ENCODE measurements at places on chromosomes 13 and 19.

- no peak for DNase-seq
Observed at GRCh38 chr13:75555836-75556235, 6.2 kb downstream of the UCHL3 start.

- no peak for DNase-seq
Observed at GRCh38 chr13:50122455-50122854, 107.2 kb downstream of the KCNRG start.

DNA sequence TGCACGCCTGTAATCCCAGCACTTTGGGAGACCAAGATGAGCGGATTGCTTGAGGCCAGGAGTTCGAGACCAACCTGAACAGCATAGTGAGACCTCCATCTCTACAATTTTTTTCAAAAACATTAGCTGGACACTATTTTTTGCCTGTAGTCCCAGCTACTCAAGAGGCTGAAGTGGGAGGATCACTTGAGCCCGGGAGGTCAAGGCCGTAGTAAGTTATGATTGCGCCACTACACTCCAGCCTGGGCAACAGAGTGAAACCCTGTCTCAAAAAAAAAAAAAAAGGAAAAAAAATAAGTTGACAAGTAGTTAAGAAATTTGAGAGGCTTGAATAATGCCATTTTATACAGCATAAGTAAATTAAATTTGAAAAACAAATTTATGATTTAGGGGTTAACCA lies 330.6 kb downstream of the MYO16 start:
- no peak for DNase-seq

- no peak for DNase-seq
Observed at GRCh38 chr13:97198753-97199152, 23.4 kb upstream of the MBNL2 start.

- no peak for DNase-seq
Observed at GRCh38 chr13:110921209-110921608, 6.3 kb upstream of the ANKRD10 start.

DNA sequence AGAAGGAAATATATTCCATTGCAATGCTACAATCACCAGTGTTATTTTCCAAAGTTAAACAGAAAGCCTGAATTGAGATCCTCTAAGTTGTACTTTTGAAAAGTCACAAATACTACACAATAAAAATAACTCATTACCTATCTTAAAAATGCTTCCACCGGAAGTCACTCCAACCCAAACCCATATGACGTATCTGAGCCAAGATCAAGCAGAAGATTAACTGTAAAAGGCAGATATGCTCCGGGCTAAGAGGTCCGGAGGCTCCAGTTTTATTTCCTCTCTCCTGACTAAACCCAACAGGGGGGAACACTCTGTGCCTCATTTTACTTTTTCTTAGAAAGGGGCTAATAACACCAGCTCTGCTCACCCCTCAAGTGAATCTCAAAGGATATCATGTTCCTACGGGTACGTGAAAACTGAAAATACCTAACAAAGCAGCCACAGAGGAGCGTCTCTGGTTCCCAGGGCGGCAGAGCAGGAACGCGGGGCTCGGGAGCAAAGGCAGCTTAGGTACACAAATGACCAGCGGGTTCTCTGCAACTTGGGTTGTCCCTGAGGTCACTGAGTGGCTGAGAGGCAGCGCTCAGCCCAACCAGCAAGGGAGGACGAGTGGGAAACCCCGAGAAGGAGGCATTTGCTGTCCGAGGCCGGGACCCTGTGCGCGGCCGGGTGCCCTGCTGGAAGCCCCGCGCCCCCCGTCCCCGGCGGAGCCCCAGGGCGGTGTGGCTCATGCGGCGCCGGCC lies 750 bp downstream of the RAB20 start:
- no peak for DNase-seq

- no peak for DNase-seq
Observed at GRCh38 chr13:110923777-110924638, 9.1 kb upstream of the ANKRD10 start.

DNA sequence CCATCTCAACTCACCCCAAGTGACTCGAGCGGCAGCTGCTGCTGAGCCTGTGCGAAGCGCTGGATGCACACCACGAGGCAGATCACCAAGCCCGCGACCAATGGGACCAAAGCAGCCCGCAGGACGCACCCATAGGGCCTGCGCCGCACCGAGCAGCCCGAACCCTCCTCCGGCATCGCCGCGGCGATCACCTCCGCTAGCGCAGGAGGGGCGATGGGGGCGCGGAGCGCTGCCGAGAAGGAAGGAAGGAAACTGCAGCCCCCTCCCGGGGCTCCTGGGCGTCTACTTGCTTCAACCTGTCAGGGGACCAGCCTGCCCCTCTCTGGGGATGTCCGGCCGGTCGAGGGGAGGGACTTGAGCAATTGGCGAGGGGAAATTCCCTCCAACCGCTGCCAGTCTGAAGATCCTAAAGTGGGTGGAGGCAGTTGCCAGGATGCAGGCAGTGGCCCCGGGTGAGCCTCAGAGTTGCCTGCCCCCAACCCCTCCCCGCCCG lies at the start of gene CD70:
TSS of gene CD70 (minus strand) at position 324 of the 493 bp plus-strand sequence. CDS start at position 176, 148 bp downstream.
- DNase-seq = no peak

DNA sequence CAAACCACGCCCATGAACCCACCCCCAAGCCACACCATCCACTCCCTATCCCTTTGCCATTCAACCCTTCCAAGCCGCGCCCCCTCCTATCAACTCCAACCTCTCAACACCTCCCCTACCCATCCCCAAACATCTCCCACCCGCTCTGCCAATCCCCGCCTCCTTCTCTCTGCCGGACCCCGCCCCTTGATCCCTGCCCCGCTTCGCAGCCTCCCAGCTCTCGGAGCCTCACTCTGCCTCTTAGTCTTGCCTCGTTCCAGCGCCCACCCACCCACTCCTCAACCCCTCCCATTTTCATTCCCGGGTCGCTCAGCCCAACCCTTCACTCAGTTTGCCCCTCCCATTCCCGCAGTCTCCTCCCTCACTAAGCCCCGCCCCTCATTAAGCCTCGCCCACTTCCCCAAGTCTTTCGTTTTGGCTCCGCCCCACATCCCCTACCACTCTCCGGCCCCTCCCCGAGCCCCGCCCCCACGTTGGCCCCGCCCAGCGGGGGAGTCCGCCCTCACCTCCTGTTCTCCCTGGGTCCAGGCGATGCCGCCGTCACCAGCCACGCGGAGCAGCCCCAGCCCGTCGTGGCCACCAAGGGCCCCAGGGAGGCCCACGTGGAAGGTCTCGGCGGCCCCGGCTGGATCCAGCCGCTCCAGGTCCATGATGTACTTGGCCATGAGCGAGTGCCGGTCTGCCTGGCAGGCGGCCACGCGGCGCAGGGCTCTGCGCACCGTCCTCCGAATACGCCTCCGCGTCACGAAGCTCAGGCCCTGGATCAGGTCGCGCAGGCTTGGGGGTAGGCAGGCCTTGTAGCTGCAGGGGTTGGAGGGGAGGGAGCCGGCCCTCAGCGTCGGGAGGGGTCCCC lies 5.7 kb downstream of the JAK3 start:
- peak; percentile 91 for DNase-seq

DNA sequence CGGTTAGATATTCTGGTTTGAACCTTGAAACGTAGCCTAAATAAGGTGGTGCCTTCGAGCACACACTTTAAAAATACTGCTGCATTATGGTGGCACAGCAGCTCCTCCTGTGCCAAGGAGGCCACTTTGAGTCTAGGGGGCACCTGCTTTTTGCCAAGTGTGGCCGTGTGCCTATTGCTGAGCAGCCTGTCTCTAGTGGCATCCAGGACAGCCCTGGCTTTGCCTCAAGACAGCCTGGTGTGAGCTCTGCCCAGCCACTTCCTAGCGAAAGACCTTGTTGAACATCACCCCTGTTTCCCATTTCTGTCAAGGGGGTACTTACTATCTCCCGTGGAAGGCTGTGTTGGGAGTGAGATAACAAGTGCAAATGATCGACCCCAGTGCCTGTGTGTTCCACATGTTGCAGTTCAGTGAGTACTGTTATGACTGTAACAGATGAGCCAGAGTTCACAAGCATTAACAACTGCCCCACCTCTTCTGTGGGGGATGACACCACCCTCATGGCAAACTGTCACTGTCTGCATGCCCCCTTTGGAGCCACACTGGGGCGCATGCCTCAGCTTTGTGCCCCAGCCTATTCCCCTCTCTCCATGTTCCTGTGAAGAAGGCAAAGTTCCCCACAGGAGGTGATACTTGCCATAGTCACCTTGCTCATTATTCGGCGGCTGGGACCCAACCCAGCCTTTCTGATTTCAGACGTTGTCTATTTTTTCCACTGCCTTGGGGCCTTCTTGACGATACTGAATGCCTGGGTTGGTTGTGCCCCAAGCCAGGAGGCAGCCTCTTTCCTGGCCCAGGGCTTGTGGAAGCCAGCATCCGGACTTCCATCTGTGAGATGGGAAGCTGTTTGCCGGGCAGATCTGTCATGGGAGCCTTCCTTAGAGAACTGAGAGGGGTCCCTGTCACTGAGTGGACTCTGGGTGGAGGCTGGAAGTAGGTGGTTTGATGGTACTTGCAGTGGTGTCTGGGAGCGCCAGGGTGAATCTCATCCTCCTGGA lies 5.4 kb downstream of the GATAD2A start:
- no peak for DNase-seq

DNA sequence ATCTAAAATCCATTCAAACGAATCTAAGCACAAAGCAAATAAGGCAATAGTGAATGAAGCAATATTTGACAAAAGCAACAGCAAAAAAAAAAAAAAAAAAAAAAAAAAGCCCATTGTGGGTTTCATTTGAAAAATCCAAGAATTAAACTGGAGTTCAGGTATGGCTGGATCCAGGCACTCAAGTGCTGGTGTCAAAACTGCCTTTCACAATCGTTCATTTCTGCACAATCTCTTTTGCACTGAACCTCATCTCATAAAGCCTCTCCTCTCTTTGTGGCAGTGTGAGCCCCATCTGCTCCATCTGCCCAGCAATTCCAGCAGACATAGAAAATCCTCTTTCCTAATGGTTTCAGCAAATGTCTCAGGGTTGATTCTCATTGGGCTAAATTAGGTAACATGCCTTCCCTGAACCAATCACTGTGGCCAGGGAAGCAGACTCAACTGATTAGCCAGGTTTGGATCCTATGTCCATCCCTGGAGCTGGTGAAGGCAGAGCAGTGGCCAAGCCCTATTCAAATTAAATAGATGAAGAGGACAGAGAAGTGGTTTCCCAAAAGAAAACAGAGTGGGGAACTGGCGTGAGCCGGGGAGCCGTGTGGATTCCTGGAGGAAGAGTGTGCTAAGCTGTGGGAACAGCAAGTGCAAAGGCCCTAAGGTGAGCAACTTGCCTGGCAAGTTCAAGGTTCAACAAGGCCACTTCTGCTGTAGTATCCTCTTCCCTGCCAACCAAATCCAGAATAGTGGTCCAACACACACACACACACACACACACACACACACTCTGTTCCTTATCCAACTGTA lies 1.2 kb upstream of the HIF3A start:
- no peak for DNase-seq

DNA sequence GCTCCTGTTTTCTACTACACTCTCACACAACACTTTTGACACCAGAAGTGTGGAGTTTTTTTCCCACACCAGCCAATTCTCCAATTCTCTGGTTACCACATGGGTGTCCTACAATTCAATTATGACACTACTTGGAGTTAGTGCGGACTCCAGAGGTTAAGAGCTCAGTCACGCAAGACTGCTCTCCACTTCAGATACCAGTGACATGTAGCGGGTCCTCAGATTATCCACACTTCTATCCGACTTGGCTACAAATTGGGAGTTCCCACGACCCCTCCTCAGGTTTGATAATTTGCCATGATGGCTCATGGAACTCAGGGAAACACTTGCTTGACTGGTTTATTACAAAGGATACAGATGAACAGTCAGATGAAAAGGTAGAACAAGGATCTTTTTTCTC lies 32.9 kb downstream of the PAN3 start:
- no peak for DNase-seq

DNA sequence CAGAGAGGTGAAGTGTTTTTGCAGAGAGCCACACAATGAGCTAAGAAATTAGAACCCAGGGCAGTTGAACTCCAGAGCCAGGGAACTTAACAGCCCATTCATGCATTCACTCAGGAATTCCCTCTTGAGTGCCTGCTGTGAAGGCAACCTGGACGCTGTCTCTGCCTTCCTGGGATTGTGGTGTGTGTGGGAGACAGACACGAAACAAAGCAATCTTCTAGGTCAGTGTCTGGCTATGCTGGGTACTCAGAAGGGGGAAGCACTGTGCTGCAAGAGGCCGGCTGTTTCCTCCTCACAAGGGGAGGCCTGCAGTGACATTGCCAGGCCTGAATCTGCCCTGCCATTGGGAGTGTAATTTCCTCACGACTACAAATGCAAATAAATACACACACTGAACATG lies 9.7 kb downstream of the BCKDHA start:
- no peak for DNase-seq

- no peak for DNase-seq
Observed at GRCh38 chr19:53372196-53372595, 6.7 kb downstream of the ZNF525 start.

DNA sequence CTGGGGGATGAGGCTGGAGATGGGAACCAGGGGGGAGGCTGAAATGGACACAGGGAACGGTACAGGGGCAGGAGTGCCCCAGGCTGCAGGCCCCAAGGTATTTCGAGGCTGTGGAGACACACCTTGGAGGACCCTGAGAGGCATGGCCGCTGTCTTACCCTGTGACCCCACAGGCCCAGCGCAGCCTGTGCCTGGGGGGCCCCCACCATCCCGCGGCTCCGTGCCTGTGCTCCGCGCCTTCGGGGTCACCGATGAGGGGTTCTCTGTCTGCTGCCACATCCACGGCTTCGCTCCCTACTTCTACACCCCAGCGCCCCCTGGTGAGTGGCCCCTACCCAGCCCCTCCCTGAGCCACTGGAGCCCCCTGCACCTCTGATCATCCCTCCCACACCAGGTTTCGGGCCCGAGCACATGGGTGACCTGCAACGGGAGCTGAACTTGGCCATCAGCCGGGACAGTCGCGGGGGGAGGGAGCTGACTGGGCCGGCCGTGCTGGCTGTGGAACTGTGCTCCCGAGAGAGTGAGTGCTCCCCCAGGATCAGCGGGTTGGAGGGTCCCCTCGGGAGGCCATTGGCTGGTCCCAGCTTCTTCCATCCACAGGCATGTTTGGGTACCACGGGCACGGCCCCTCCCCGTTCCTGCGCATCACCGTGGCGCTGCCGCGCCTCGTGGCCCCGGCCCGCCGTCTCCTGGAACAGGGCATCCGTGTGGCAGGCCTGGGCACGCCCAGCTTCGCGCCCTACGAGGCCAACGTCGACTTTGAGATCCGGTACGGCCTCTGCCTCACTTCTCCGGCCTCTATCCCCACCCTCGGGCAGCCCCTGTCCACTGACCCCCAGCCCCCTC lies 16.9 kb upstream of the SPIB start:
- DNase-seq = no peak

GRCh38 chr19:11267316-11268085 lies 5.2 kb upstream of the DOCK6 start:
- DNase-seq = no peak

GRCh38 chr19:2577722-2578335 lies 101.9 kb downstream of the GADD45B start:
- DNase-seq = no peak

GRCh38 chr19:56969759-56970178 lies 129.2 kb upstream of the PEG3 start:
- no peak for DNase-seq

GRCh38 chr13:44301639-44302015 lies 72.0 kb upstream of the SERP2 start:
- no peak for DNase-seq

DNA sequence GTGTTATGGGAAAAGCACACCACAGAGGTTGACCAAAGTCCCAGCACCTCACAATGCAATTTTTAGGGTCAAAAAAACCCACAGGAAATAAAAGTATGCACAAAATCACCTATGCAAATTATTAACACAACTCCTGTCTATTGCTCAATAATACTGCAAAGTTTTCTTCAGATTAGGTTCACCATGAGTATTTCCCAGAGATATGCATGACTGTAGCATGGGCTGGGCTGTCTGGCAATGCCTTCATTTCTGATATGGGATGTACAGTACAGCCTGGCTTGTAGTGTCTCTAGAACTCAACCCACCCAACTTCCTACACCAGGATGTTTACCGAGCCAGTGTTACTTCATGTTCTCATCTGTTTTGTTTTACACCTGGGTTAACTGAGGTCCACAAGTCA lies 698.7 kb upstream of the ARGLU1 start:
- DNase-seq = no peak
